ENCODE measurements at places on chromosomes 1 and 21.
A peak's percentile ranks its signal among the peaks of the same experiment; 100 is the strongest.

DNA sequence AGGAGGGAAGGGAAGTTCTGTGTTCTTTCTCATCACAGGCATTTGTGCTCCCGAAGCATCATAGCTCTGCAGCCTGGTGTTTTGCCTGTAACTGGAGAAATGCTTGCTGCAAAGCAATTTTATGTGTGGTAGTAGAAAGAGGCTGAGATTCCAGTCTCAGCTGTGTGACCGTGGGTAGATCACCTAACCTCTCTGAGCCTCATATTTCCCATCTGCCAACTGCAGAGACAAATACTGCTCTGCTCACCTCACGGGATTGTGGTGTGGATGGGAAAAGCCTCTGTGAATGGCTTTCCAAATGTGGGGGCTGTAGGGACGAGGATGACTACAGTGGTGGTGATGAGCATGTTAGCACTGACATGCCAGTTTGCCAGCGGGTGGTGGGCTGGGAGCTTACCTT is 84.0 kb downstream of the MDM4 start:
- no peak for DNase-seq

GRCh38 chr1:176205332-176205914 is 1.7 kb downstream of the COP1 start:
- DNase-seq = peak; percentile 16

- no peak for DNase-seq
These were observed 28.4 kb downstream of the NTPCR start for GRCh38 chr1:232978815-232979214.

DNA sequence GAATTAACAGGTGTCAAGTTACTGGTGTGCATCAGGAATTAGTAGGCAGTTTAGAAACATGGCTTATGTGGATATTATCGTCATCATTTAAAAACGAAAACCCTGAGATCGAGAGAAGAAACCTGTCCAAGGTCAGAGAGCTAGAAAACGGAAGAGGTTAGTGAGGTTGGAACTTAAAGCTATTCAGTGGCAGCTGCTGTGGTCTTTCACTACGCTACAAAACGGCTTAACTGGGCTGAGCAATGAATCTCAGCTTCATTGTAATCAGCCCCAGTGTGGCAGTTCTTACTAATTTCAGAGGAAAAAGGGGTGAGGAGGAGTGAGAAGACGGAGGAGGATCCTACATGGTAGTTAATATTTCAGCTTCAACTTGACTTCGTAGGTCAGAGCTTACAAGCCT is 77.9 kb downstream of the DAB1 start:
- DNase-seq = no peak

- DNase-seq = peak; percentile 94
These were observed 9.8 kb downstream of the ATP8B2 start for GRCh38 chr1:154335025-154335714.

DNA sequence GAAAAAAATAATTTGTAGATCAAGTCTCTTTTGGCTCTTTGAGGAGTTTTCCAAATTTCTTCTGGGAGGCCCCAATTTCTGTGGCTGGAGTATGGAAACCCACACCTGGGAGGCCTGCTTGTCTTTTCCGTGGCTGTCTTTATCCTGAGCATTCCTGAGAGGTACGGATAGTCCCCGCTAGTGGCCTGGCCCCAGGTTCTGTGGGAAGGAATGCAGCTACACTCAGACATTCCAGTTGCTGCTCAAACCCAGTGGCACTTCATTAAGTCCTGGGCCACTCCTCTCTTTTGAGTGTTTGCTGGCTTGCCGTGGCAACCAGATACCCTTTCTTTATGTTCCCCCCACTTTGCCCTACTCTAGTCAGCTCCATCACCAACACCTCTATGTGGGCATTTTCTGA is 310.4 kb downstream of the ASTN1 start:
- no peak for DNase-seq

DNA sequence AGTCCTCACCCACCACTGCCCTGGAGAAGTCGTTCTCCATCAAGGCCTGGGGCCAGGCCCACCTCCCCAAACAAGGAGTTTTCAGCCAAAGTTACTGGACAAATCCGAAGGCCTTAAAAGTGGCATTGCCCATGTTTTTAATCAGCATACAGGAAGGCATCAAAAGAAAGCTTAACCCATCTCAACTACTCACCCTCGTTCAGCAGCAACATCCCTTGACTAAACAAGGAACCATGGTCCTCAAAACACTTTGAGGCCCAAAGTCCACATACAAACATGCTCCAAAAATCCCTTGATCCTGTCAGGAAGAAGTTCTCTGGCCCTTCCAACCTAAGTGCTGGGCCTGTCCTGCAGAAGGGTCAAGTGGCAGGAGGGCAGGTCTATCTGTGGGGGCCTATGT is 1.6 kb downstream of the CAPZB start:
- no peak for DNase-seq

DNA sequence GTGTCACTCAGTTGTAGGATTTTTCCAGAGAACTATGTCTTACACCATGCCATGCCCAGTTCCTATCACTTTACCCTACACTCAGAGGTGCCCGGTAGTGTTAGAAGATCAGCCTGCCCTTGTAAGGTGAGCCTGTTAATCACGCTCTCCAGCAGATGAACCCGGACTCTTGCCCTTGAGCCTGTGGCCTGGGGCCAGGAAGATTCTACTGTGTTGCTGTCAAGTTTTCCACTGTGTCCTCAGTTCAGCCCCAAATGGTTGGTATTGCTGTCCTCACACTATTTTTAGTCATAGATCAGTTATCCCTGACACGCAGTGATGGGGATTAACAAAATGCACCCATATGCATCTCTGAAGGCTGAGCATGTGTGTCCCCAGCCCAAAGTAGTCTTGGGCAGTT is 105.0 kb upstream of the SPAG17 start:
- no peak for DNase-seq

GRCh38 chr1:44240802-44241671 is 27.8 kb downstream of the DMAP1 start:
- no peak for DNase-seq

- no peak for DNase-seq
These were observed 284.9 kb downstream of the PBX1 start for GRCh38 chr1:164843743-164844500.

DNA sequence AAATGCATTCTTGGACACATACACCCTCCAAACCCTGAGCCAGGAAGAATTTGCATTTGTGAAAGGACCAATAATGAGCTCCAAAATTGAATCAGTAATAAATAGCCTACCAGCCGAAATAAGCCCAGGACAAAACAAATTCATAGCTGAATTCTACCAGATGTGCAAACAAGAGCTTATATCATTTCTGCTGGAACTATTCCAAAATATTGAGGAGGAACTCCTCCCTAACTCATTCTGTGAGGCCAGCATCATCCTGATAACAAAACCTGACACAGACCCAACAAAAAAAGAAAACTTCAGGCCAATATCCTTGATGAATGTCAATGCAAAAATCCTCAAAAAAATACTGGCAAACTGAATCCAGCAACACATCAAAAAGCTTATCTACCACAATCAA is 6.7 kb downstream of the SPRR2E start:
- no peak for DNase-seq

- DNase-seq = peak; percentile 58
These were observed 18.3 kb downstream of the IFI44 start for GRCh38 chr1:78667939-78668338.
